Lower leg skin (tissue), 4 donors: ENCODE measurements at places on chromosomes 2 and 18. TPM values are rescaled to one million over a fixed set of nuclear protein-coding genes. Genes with fewer than 3 reads are reported as not detected.
A peak's percentile ranks its signal among the peaks of the same experiment; 100 is the strongest.

The RNU2-63P gene
- total RNA-seq, result not detected

The MYCN gene
- total RNA-seq, result 1.5 TPM

The KIF3C gene
- 6.7 TPM for total RNA-seq

The SP9 gene
- total RNA-seq, result not detected

The IFT172 gene
- 14.0 TPM for total RNA-seq

The IL1R2 gene
- 58.4 TPM for total RNA-seq

GRCh38 chr2:8028981-8029380 is 652.9 kb upstream of the ID2 start:
- no peak for DNase-seq

DNA sequence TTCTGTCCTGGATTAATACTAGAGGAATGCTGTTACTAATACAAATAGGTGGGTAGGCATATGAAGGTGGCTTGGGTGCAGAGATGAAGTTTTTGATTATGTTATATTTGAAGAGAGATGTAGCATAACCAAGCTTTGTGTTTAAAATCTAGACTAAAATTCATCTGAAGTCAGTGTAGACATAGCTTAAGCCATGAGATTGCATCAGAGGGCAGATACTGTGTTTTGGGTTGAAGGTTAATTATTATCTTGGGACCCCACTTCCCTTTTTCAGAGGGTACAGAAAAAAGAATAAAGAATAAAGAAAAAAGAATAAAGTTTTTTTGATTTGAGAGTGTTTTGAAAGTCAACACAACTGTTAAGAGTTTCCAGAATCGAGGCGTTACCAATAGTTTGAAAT is 13.0 kb downstream of the PPM1B start:
- DNase-seq, result no peak

DNA sequence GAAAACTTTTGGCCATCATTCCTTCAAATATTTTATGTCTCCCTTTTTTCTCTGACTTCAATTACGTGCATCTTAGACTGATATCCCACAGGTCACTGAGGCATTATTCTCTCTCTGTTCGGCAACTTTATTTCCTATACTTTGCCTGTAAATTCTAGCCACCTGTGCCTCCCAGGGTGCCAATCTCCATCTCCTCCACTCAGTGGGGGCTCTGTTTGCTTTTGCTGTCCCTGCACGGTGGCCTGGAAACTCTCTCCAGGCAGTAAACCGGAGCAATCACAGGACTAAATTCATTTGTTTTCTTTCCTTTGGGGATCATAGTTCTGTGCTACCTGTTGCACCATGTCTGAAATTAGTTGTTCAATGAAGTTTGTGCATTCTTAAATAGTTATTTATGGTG is 9.6 kb upstream of the MTLN start:
- DNase-seq, result no peak

DNA sequence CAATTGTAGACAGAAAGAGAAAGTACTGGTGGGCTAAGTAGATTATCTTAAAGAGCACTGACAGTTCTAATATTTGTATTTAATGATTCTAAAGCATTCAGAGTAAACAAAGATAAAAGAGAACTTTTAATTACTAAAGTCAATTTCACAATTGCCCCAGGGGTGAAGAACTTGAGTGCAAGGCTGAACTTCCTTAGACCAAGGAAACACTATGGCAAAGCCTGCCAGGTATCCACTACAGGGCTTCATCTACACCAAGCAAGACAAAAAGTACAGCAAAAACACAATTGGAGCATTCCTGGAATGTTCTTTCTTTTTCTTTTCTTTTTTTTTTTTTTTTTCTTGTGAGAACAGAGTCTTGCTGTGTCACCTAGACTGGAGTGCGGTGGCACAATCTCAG is 46.9 kb upstream of the NDUFV2 start:
- DNase-seq, result no peak

- no peak for DNase-seq
Measured at GRCh38 chr2:216618785-216619184, 14.4 kb upstream of the IGFBP2 start.

GRCh38 chr18:7817575-7818230 is 250.6 kb downstream of the PTPRM start:
- DNase-seq, result peak; percentile 36

DNA sequence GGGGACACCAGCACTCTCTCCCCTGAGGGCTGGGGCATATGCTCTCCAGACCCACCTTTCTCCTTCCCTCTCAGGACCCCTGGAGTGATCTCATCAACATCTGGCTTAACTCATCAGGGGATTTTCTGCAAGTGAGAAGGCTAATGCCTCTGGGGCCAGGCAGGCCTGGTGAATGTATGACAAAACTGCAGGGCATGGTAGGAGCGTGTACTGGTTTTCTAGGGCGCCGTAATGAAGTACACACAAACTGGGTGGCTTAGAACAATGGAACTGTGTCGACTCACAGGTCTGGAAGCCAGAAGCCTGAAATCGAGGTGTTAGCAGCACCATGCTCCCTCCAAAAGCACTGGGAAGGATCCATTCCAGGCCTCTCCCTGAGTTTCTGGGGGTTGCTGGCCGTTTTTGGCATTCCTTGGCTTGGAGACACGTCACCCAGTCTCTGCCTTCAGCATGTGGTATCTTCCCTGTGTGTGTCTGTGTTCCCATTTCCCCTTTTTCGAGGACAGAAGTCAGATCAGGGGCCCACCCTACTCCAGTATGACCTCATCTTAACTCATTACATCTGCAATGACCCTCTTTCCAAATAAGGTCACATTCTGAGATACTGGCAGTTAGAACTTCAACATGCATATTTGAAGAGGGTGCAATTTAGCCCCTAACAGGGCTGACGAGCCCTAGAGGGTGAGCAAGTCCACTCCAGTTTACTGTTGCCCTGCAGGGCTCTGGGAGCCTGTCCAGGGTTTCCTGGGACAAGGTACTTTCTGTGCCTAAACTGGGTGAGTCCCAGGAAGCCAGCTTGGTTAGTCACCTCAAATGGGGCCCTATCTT is 45.5 kb upstream of the CAB39 start:
- DNase-seq, result no peak

DNA sequence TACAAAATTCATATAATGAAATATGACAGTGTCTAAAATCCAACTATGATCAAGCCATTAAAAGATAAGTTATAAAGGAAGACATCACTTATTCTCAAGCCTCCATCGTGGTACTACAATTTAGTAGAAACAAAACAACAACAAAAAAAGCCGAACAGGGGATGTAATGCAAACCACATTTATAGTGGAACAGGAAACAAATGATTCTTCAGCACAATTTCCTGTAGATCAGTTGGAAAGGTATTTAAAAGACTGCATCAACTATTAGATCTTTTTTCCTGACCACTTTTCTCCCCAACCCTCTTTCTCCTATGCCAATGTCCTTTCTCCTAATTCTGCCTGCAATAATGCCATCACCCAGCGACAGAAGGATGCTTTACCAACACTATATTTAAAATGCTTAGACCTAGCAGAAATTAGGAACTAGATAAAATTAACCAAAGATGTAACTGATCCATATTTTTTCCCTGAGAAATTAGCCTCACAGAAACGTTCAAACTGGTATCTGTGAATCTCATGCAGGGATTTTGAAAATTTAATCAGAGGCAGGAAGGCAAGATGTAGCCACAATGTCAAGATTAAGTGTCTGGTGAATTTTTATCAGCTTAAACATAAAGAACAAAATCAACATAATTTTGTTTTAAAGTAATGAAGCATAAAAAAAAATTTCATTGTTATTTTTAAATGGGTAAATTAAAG is 271.4 kb downstream of the TCF4 start:
- no peak for DNase-seq

- DNase-seq, result no peak
Measured at GRCh38 chr2:34093790-34094189, 494.7 kb upstream of the FAM98A start.

DNA sequence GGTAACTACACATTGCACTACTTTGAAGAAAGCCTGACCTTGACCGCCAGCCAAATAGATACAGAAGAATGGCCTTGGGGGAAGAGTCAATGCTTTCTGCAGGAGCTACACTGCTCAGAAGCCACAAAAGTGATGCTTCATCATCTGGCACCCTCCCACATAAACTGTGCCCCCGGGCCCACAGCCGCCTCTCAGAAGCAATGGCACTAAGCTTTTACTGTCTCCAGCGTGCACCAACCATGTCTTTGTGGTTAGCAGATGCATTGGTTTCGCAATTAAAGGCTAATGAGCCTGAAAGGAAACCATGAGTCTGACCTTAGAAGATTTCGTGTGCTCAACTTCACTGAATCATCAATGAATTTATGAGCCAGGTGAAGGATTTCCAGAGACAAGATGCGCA is 209.4 kb upstream of the TRIB2 start:
- DNase-seq, result no peak

GRCh38 chr2:138658187-138658894 is 121.8 kb downstream of the NXPH2 start:
- DNase-seq, result no peak
